NCI-H1694 (cell line): ENCODE measurements at places on chromosomes 5 and 9.

GRCh38 chr9:38282756-38283155 lies 109.7 kb upstream of the ALDH1B1 start:
- no peak for DNase-seq

DNA sequence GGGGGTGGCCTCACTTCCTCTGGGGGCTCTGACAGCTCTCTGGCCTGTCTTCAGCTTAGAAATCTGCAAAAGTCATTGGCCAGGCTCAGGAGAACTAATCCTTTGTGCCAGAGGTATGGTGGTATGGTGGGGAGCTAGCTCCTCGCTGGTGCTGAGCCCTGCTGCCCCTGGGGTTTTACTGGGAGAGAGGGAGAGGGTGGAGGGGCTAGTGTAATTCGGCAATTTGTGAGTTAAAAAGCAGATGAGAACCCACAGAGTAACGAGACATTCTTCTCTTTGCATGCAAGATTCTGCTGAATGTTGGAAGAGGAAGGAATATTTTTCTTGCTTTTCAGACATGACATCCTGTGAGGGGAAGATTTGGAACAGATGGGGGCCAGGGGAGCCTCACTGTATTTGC lies 65.5 kb upstream of the SPRY4 start:
- DNase-seq: no peak

- no peak for DNase-seq
These were observed 77.7 kb downstream of the EFNA5 start for GRCh38 chr5:107593009-107593408.

DNA sequence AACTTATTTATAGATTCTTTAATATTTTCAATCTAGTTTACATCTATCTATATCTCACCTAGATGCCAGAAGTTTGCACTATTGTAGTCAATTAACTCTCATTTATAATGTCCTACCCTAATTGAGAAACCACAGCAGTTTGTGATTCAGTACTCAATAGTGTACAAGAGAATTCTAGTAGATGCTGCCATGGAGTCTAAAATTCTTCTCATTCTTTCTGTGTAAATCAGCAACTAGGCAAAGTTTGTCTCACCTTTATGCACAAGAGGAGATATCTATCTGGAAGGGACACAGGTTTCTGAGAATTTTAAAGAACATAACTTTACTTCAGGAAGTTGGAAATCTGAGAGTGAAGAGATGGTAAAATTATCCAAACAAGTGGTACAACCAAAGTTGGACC lies 173.0 kb upstream of the FBXL7 start:
- DNase-seq: no peak

- peak; percentile 67 for DNase-seq
These were observed 16.0 kb upstream of the PUM3 start for GRCh38 chr9:2859776-2860379.

DNA sequence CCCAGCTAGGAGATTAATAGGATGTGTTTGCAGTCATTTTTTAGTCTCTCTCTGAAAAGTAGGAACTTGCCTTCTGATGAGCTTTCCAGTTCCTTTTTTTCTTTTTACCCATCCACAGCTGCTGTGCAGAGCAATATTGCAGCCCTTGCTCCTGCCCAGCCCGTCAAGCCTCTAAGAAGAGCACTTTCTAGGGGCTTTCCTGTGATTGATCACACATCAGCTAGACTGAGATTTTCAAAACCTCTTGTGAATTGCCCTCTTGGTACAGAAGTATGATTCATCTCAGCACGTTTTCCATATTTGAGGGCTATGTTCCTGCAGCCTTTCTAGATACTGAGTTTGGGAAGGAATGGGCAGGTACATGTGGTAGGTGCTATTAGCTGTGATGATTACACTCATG lies 93.9 kb downstream of the GALNT10 start:
- no peak for DNase-seq

DNA sequence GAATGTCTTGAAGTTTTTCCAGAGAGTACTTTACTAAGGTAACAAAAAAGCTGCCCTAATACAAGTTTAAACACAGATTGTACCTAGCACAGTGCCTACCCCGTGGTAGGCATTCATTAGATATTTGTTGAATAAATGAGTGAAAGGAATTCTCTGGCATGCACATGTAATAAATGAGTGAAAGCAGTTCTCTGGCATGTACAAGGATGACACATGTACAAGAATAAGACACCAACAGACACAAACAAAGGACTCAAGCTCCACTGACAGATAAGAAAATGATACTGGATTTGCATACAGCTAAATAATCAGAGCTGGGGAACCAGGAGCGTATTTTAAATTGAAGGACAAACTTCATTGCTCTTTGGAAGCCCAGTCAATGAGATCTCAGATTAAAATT lies 535.8 kb downstream of the EFNA5 start:
- DNase-seq: no peak

- DNase-seq: no peak
These were observed 930.8 kb upstream of the CDH9 start for GRCh38 chr5:27969157-27969556.

- DNase-seq: no peak
These were observed 66.8 kb downstream of the TSPAN17 start for GRCh38 chr5:176714067-176714466.

GRCh38 chr5:7464182-7464581 lies 68.2 kb downstream of the ADCY2 start:
- no peak for DNase-seq

DNA sequence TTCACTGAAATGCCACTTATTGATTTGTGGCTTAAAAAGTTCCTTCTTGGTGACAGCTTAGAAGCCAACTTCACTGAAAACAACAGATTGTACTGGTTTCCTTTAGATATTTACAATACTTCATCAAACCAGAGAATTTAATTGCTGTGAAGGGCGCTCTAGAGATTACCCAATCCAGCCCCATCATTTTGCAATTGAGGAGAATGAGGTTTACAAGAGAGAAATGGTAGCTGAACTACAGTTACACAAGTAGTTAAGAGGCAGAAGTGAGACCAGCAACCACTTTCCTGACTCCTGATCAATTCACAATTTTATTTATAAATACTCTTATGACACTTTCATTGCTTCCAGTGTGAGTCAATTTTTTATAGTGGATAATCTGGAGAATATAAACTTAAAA lies 103.5 kb upstream of the APC start:
- DNase-seq: no peak

DNA sequence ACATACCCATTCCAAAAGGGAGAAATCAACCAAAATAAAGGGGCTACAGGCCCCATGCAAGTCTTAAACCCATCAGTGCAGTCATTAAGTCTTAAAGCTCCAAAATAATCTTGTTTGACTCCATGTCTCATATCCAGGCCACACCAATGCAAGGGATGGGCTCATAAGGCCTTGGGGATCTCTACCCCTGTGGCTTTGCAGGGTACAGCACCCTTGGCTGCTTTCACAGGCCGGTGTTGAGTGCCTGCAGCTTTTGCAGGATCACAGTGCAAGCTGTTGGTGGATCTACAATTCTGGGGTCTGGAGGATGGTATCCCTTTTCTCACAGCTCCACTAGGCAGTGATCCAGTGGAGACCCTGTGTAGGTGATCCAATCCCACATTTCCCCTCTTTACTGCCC lies 5.0 kb upstream of the SPINK14 start:
- DNase-seq: no peak

DNA sequence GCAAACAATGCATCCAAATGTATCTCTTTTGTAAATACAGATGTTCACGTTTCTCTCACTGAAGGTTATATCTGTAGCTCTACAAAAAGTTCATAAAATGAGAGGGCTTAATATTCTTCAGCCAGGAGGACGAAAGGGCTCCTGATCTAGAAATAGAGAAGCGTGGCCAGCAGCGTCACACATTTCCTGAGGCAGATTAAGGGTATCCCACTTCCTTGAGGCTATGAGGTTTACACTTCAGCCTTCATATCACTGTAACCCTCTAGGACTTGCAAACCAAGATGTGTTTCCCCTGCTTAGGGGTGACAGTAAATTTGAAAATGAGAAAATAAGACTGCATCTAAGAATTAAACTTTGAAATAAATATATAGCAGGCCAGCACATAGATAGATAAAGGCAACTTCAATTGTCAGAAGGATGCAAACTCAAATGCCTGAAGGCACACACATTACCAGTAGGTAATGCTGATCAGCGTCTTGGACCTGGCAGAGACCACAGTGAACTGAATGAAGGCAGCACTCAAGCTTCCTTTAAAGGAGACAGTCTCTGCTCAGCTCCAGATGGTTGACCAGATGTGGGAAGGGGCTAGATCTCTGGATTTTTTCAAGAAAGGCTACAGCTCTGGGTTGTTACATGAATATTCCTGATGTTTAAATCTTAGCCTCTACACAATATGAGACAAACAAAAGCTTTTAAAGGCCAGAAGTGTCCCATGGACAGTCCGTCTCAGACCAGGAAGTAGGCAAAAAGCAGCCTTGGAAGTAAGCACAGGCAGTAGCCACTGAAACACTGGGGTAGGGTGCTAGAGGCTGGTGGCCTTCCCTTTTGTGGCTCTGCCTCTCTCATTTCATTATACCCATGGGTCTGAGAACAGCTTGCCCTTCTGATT lies 197.7 kb downstream of the MCTP1 start:
- no peak for DNase-seq

GRCh38 chr5:37900692-37901091 lies 60.9 kb upstream of the GDNF start:
- no peak for DNase-seq

DNA sequence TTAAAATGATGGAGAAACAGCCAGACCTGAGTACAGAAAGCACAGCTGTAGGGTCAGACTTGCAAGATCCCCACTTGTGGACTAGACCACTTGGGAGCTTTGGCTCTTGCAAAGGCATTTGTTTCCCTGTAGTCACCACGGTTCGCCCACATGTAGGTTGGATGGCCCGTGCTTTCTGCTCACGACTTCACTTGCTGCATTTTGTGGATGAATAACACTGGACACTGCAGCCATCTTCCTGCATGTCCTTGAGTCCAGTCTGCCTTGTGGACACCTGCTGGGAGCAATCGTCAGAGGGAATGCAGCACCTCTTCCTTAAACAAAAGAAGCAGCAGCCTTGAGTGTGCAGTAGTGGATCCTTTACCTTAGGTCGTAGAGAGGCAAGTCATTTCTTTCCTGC lies 372.9 kb upstream of the IRX2 start:
- DNase-seq: no peak

DNA sequence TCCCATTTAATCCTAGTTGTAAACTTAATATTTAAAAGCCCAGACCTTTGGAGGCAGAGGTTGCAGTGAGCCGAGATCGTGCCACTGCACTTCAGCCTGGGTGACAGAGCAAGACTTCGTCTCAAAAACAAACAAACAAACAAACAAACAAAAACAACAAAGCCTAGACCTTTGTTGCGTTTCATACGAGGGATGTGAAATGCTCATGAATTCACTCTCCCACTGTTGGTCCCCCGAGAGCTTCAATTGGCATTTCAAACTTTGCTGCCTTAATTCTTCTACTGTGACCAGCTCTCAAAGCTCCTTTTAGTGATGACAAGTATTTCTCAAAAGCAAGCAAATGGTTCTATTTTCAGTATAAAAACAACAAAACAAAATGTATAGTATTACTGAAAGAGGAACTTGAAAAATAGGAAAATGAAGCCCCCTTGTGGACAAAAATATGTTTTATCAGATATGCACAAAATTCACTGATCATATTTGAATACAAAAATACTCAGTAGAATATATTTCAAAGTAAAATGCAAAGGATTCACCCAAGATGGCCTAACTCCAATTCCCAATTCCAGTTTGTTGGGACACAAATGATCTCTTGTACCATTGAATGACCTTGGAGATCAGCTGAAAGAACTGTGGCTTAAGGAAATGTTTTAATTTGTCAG lies 140.4 kb downstream of the ESM1 start:
- peak; percentile 82 for DNase-seq

GRCh38 chr5:94310833-94311232 lies 307.6 kb downstream of the KIAA0825 start:
- no peak for DNase-seq
